ENCODE measurements at places on chromosomes 1 and 21.
A peak's percentile ranks its signal among the peaks of the same experiment; 100 is the strongest.

- DNase-seq: no peak
Measured at GRCh38 chr1:208587110-208587509, 342.9 kb upstream of the PLXNA2 start.

GRCh38 chr1:72010094-72010431, 272.3 kb downstream of the NEGR1 start:
- no peak for DNase-seq

DNA sequence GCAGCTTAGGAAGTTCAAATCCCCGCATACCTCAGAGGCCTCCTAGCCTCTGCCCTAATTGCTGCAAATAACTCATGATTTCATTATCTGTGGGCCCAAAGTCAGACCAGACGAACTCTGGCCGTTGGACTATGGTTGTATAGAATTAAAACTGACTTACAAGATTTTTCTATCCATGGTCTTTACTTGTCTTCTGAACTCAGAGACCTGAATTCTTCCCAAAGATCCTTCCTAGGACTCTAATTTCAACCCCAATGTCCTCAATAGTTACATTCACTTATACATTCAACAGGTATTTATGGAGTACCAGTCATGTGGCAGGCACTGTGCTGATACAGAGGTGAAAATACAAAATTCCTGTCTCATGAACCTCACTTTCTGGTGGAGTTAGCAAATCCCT, 182.4 kb upstream of the UBE2U start:
- DNase-seq: no peak

DNA sequence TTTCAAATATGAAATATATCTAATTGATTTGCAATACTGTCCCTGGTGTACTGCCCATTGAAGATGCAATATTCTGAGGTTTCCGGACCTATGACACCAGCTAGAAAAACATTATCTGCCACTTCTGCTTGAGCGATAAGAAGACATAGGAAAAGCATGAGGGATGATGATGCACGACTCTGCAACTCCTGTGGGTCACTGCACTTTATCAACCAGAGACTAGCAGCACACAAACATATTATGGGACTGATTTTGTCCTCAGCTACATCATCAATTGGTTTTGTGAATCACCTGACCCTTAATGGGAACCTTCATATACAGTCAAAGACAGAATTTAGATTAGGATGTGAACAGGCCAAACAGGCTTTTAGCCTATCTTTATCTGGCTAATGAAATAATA, 13.8 kb upstream of the KCNA3 start:
- no peak for DNase-seq

GRCh38 chr1:16067127-16067768, 6.2 kb downstream of the FAM131C start:
- peak; percentile 47 for DNase-seq

DNA sequence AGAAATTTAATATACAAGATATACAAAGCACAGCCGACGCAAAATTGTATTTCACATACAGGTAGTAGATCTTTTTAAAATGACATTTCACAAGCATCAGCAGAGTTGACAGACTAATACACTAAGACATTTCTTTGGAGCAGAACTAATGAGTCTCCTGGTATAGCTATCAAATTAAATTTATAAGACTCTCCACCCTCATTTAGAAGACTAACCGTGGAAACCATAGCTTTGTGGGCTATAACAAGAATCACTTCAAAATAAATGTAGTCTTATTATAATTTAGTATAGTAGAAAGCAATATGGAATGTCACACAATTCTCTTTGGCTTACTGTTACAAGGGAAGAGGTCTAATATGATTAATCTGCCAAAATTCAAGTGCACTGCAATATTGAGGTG, 204.9 kb downstream of the VAV3 start:
- DNase-seq: no peak

DNA sequence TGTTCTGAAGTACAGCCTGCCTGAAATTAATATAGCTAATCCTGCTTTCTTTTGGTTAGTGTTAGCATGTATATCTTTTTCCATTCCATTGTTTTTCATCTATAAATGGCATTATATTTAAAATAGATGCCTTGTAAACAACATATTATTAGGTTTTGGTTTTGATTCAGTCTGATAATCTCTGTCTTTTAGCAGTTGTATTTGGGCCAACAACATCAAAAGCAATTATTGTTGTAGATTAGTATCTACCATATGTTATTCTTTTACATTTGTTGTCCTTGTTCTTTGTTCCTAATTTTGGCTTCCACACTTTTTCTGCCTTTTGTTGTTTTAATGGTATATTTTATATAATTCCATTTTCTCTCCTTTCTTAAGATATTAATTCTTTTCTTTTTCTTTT, 678.2 kb upstream of the PRMT6 start:
- no peak for DNase-seq

DNA sequence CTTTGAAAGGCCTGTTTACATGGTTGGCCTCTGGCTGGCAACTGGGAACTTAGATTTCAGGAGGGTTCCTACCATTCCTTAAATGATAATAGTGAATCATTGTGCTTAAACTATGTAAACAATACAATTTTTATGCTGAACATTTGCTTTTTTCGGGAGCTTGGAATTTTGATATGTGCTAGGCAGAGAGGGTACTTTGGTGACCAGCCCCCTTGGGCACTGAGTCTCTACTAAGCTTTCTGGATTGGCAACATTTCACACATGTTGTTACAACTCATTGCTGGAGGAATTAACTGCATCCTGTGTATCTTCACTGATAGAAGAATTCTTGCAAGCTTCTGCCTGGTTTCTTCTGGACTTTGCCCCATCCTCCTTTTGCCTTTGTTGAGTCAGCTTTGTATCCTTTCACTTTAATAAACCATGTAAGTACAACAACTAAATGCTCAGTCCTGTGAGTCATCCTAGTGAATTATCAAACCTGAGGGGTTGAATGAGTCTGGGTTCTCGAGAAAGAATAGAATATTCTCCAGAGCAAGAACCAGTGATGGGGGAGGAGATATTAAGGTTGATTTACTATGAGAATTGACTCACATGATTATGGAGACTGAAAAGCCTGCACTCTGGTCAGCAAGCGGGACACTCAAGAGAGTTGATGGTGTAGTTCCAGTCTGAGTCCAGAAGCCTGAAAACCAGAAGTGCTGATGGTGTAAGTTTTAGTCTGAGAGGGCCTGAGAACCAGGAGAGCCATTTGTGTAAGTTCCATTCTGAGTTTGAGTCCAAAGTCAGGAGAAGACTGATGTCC, 3.1 kb upstream of the SLC16A4 start:
- DNase-seq: no peak

GRCh38 chr1:51636764-51637522, 20.1 kb downstream of the OSBPL9 start:
- no peak for DNase-seq

DNA sequence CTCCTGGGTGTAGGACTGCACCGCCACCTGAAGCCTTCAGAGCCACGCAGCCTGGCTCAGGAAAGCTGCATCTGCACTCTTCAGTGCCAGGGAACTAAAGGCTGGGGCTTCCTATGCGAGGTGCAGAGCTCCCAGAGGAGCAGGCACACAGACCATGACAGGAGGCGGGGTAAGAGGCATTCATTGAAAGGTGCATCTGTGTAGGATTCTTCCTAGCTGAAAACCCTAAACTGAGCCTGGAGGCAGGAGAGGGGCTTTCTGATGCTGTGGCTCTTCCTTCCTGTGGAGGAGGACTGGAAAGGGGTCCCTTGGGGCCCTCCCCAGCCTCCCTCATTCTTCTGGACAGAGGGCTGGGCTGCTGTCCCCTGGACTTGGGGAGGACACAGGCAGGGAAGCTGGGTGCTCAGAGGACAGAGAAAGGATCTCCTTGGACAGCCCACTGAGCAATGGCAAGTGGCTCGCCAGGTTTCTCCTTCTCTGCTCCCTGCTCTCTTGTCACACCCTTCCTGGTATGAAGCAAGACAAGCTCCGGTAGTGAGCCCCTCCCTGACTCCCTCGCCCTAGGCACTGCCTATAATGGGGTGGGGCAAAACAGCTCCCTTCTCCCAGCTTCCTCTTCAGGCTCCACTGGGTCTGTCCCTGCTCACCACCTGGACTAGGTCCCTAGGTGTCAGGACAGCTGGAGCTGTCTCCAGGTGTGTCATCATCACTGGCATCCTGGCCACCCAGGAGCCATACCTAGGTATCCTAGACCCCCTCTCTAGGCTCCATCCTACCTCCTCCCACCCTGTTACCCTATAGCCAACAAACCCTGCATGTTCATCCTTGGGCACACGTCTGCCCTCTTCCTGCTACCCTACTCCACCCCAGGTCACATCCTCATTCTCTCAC, 20.0 kb downstream of the S100A6 start:
- DNase-seq: no peak

DNA sequence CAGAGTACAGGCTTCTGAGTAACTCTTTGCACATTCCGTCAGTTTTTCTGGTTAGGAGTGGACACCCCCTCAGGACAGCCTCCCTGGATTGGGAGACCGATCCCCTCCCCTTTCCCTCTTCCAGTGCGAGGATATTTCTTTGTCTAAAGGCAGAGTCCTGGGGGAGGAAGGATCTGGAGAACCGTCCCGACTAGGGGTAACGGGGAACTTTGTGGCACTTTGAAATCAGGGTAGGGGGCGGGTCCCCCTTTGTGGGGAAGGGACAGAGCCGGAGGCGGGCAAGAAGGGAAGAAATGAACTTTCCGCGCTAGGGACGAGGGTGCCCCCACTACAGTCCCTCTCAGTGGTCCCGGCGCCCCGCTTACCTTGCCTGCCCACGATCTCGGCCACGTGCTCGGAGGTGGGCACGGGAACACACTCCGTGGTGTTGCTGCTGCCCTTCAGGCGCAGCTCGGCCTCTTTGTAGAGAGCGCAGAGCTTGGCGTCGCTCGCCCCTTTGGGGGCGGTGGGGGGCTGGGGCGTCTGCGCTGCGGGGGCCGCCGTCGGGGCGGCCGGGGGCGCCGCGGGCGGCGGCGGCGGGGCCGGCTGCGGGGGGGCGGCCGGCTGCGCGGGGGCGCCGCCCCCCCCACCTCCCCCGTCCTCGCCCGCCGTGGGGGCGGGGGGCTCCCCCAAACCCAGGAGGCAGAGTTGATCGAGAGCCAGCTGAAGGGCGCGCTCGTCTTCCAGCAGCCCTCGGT, 917 bp downstream of the MEX3A start:
- no peak for DNase-seq

DNA sequence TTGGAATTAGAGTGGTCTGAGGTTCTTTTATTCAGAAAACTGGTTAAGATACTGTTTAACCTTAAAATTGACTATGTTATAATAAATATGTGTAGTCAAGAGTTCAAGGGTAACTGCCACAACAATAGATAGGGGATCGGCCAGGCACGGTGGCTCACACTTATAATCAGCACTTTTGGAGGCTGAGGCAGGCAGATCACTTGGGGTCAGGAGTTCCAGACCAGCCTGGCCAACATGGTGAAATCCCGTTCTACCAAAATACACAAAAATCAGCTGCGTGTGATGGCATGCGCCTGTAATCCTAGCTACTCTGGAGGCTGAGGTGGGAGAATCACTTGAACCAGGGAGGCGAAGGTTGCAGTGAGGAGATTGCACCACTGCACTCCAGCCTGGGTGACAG, 39.5 kb downstream of the PDC start:
- DNase-seq: no peak

- DNase-seq: no peak
Measured at GRCh38 chr1:173097001-173097400, 46.3 kb upstream of the TNFSF18 start.

GRCh38 chr1:186841599-186841998, 12.8 kb downstream of the PLA2G4A start:
- DNase-seq: no peak

DNA sequence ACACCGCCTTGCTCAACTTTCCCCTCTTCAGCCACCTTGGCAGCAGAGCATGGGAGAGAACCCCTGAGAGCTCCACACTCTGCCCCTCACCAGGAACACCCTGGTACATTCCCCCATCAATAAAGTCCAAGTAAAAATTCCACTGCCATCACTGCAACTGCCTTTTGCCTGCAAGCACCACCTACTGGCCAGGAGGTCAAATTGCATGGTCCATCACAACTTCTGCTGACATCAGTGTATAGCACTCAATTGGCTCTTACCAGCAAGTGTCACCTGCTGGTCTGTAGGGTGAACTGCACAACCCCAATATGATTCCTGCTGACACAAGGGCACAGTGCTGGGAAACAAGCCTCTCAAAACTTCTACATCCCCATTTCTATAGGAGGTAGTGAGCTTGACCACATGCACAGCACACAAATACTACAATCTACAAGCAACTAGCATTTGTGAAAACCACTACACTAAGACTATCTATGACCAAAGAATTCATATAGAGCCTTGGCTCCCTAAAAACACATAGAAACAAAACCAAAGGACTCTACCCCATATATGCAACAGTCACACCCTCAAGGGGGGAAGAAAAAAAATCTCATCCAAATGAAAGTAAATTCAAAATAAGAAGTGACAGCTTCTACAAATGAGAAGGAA, 69.2 kb downstream of the FASLG start:
- DNase-seq: no peak

- DNase-seq: no peak
Measured at GRCh38 chr1:186974774-186975181, 146.0 kb downstream of the PLA2G4A start.

DNA sequence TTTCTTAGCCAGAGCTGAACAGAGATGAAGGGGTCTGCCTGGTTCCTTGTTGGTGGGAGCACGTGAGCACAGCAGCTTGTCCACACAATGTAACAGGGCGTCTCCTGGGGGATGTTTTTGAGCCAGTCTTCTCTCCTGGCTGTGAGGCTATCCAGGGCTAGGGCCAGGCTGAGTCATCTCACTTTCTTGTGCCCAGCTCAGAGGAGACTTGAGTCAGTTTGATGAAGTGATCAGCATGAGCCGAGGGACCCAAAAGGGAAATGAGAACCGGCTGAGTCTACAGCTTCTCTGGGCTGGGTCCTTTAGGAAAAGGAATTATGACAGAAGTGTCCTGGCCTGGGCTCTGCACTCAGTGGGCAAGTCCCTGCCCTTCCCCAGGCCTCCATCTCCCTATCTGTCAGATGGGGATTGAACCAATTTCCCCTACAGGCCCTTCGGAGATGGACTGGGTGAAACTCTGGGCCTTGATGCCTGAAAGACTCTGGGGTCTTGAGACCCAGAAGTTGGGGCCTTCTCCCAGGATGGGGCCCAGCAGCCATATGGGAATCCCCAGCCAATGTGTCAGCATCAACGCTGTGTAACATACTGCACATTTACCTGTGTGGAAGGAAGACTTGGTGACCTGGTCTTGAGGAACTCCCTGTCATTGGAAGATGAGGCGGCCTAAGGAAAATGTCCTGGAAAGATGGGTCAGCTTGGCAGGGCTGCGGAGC, 36.6 kb downstream of the DMRTB1 start:
- no peak for DNase-seq

DNA sequence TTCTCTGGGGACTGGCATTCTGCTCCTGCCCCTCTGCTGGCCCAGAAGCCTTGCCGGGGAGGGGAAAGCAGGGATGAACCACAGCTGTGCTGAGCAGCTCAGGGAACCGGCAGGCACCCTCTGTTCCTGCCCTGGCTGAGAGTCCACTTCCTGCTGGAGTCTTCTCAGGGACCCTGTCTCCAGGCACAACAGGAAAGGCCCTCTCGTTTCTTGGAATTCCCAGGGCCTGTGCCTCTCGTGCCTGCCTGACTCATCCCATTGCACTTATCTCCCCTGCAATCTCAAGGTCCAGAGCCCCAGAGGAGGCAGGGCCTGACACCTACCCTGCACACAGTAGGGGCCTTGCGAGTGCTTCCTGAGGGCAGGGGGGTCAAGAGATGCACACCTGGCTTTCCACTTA, 1.1 kb upstream of the EDN2 start:
- no peak for DNase-seq

All from renal cortex interstitium (tissue), 15 donors.